Muscle of arm (tissue), 14 donors: ENCODE measurements at places on chromosomes 5 and 9. TPM values are rescaled to one million over a fixed set of nuclear protein-coding genes. Genes with fewer than 3 reads are reported as not detected.

- DNase-seq = no peak
These were observed 145.4 kb downstream of the MTX3 start for GRCh38 chr5:79845448-79846197.

DNA sequence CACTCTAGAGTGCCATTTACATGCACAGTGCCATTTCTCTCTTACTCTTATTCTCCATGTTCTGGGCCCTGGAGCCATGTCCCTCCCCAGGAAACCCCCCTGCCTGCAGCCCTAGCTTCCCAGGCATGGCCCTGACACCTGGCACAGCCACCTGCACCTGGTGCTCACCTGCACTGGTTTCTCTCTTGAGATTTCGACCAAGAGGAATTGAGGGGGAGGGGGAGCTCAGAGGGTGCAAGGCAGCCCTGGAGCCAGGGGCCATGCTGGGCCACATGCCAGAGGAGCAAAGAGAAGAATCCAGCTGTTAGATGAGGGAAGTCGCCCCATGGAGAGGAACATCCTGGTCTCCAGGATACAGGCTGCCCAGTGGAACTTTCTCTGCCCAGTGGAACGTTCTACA lies 65.0 kb upstream of the RAPGEF1 start:
- no peak for DNase-seq

- DNase-seq = no peak
These were observed 1016.3 kb upstream of the CTNND2 start for GRCh38 chr5:12920527-12920926.

- no peak for DNase-seq
These were observed 12.8 kb downstream of the CCDC127 start for GRCh38 chr5:204966-205670.

DNA sequence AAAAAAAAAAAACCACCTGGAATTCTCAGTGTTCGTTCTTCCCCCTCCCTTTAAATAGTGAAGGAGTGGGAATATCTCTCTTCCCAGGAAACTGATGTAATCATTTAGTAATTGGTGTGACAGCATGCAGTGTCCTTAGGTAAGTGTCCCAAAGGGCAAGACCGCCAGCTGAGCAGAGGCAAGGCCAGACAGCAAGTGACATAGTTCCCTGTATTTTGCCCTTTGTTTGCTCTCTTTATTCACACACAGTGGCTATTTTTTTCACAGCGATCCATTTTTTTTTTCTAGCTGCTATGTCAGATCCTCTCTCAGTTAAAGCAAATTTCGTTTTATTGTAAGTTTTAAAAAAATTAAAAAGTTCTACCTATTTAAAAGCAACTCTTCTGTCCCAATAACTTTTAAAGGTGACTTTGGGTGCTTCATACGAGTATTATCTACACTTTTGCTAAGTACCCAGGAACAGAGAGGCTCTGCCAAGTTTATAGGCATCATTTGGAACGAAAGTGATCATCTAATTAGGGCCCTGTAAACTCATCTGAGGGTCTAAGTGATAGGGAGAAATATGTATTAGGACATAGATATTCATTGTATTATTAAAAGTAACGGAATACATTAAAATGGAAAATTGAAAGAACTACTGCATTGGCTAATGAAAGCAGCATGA lies 98.2 kb upstream of the ALDH1A1 start:
- no peak for DNase-seq

BICD2 gene
- not detected for polyA plus RNA-seq

IFNA2 gene
- not detected for polyA plus RNA-seq
